Inflammatory macrophage treated with lipopolysaccharide for 1 hour (primary cell): ENCODE measurements at places on chromosomes 6 and 20.
A peak's percentile ranks its signal among the peaks of the same experiment; 100 is the strongest.

DNA sequence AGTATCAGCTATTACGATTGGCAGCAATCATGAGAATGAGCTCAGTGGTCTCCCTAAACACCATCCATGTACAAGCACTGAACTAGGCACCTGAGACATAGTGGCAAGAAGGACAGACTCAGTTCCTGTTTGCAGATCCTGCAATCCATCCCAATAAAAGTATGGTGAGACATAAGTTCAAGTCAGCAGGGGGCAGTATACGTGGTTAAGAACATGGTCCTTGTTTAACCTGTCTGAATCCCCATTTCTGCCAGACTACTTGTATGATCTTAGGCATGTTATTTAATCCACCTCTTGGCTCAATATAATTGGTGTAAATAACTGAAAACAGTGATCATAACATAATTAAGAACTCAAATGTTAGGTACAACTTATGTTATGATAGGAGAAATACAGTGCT lies 33.2 kb upstream of the PNISR start:
- DNase-seq: peak; percentile 27

DNA sequence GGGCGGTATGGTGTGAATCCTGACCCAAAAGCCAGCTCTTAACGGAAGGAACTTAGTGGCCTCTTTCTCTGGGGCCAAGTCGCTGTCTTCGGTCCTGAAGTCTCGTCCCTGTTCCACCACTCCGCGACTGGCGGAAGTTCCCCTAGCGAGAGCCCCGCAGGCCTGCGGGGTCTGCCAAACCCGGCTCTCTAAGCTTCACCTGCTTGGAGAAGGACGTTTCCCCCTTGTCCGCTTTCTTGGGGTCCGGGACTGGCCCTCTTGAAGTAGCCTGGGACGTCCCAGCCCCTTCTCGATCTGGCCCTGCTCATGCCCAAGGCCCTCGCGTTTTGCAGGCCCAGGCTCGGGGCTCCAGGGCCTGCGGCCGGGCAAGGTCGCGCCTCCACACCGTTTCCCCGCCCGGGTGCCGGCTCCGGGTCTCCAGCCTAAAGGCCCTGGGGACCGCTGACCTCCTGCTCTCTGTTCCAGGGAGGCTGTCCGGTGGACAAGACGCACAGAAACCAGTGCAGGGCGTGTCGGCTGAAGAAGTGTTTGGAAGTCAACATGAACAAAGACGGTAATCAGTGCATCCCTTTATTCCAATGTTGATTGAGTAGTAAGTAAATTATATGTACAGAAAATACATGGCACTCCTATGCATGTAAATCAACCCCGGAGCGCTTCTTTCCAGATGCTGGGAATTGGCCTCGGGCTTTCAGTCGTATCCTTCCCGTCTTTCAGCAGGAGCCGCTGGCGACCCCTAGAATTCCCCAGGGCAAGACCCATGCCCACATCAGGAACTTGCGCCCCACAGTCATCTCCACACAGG lies 8.8 kb downstream of the NR2E1 start:
- DNase-seq: peak; percentile 43

GRCh38 chr20:42846784-42847490 lies 342.8 kb downstream of the PTPRT start:
- DNase-seq: no peak

GRCh38 chr20:1050440-1050839 lies 48.3 kb upstream of the RSPO4 start:
- no peak for DNase-seq

GRCh38 chr6:152463164-152463563 lies 174.0 kb downstream of the SYNE1 start:
- no peak for DNase-seq

- peak; percentile 51 for DNase-seq
These were observed 2.7 kb downstream of the MYB start for GRCh38 chr6:135183532-135184440.

- DNase-seq: peak; percentile 85
These were observed 9.0 kb upstream of the CCN6 start for GRCh38 chr6:112044856-112045255.

- DNase-seq: no peak
These were observed 19.5 kb upstream of the EDN1 start for GRCh38 chr6:12270551-12271230.

DNA sequence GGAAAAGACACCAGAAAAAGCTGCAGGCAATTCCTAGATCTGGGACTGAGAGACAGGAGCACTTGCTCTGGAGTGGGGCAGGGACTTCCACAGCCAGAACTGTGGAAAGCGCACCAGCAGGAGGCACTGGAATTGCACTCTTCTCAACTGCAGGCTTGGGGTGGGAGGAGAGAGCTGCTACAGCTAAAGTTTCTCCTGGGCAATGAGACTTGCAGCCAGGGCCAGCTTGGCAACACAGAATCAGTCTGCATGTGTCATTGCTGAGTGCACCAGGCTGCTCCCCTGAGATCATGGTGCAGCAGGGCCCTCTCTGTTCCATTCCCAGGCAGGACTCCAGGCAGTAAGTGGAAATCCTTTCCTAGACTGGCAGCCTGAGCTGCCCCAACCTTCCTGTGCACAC lies 145.8 kb downstream of the INSM1 start:
- no peak for DNase-seq

- DNase-seq: no peak
These were observed 30.9 kb upstream of the E2F3 start for GRCh38 chr6:20370801-20371200.

- DNase-seq: no peak
These were observed 143.4 kb downstream of the PXDC1 start for GRCh38 chr6:3608159-3608558.

- no peak for DNase-seq
These were observed 43.9 kb upstream of the CLDN20 start for GRCh38 chr6:155219858-155220301.

GRCh38 chr20:46357030-46357514 lies 48.8 kb upstream of the CDH22 start:
- peak; percentile 29 for DNase-seq

DNA sequence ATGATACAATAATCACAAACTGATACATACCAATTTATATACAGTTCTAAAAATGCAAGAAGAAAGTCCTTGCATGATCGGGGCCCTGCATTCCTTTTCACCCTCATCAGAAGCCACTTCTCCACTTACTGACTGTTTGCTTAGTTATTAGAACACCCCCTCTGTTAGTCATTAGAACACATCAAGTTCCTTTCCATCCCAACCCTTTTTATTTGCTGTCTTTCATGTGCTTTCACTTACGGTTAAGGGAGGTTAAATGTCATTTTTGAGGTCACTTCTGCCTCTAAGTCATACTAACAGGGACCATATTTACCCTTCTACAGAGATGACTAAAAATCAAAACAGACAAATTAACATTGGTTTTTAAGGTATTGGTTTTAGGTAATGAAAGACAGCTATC lies 149.1 kb downstream of the LMBRD1 start:
- DNase-seq: no peak

- DNase-seq: no peak
These were observed 95.7 kb downstream of the RCAN2 start for GRCh38 chr6:46395530-46395929.

DNA sequence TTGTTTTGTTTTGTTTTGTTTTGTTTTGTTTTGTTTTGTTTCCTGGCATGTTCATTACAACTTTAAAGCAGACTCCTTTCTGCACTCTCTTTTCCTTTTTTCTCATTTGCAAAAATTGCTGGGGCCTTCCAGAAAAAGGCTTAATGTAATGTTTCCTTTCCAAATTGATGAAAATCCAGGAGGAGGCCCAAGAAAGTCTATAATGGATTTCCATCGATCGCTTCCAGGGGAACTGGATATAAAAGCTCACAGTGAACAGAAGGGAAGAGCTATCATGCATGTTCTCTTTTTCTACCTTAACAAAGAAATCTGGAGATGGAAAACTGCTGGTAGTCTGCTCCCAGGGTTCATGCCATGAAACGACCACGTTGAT lies 28.7 kb downstream of the ISM1 start:
- no peak for DNase-seq

GRCh38 chr6:125013938-125014660 lies 51.9 kb downstream of the RNF217 start:
- DNase-seq: no peak

DNA sequence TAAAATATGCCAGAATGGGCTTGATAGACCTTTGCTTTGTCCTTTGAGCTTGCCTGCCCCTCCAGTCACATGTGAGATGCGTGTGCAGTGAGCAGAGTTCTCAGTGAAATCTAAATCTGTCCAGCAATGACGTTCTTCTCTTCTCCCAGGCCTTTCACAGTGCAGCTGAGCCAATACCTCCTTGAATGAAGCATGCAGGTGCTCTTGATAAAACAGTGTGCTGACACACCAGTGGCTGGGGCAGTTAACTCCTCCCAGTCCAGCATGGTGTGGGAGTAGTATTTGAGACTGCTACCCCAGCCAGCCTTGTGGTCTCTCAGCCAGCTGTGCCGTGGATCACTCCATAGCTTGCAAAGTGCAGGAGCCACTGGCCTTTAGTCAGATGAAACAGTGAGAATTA lies 240.5 kb downstream of the FARS2 start:
- no peak for DNase-seq

DNA sequence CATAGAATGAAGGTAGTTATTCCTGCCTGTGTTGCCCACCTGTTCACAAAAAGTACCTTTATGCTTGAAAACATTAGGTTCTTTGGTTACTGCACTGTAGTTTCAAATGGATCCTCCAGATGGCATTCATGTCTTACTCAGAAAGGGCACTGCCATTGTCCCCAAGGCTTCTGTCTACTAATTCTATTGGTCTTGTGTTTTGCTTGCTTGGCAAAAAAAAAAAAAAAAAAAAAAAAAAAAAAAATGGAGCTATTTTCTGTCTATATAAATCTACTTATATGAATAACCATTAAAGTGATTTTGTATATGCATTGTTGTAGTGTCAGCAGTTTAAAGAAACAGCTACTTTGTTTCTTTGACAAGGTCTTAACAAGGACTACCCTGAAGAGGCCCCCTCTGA lies 12.7 kb upstream of the EFHC1 start:
- peak; percentile 55 for DNase-seq

GRCh38 chr6:252775-253535 lies 39.3 kb upstream of the DUSP22 start:
- DNase-seq: peak; percentile 63

- no peak for DNase-seq
These were observed 183.1 kb downstream of the PRDM13 start for GRCh38 chr6:99789767-99790166.

- DNase-seq: no peak
These were observed 98.3 kb downstream of the MACROD2 start for GRCh38 chr20:14093652-14094051.

DNA sequence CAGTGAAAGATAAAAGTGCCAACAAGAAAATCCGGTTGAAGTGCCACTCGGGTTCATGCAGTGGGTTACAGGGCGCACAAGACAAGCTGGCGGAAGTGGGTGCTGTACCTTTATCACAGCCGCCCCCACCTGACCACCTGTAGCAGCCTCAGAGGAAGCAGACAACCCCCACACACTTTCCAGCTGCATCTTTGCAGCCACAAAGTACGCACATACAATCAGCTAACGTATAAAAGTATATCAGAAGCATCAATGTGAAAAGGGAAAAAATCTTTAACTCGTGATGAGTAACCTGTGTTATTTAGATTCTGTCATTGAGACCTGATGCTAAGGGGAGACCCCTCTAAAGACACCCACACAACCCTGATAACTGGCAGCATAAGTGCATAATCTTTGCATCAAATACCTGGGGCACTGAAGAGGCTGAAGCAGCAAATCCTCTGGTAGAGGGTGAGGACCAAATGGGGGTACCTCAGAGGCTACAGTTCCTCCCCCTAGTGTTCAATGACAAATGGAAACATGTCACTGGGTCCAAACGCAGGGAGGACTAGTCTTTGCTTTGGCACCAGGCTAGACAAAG lies 22.1 kb downstream of the BACH2 start:
- DNase-seq: no peak

- DNase-seq: peak; percentile 24
These were observed at the start of gene RAB44 for GRCh38 chr6:36697481-36697903. Gene RAB44, plus strand, starts transcription at chr6:36697826. Its CDS starts 6,410 bp downstream, at chr6:36704236.

- no peak for DNase-seq
These were observed 219.5 kb downstream of the CDC5L start for GRCh38 chr6:44606976-44607375.

DNA sequence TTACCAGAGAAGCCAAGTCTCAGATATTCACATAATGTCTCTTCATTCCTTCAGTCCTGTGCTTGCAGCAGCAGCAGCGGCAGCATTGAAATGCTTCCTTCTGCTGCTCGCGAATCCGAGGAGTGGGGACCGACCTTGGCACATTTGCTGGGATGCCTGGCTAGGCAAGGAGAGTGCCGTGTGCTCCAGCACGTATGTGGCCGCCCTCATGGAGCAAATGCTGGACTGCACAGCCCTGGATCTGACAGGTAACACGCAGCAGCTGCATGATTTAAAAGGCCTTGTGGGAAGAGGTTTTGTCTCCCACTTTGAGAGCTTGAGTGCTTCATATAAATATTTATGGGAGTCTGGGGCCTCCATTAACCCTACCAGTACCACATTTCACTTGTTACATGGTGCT lies 9.9 kb downstream of the MAFB start:
- DNase-seq: no peak
